Activated T-helper 17 cell treated with anti-CD3 and anti-CD28 coated beads, Interleukin-2, amount 50 U/mL, for 72 hours (primary cell): ENCODE measurements at places on chromosomes 5 and 9. TPM values are rescaled to one million over a fixed set of nuclear protein-coding genes. Genes with fewer than 3 reads are reported as not detected.

CNTNAP3 gene
- not detected for total RNA-seq

SLC36A1 gene
- 5.6 TPM for total RNA-seq

WDR31 gene
- total RNA-seq, result 1.6 TPM

LRRC70 gene
- 2.5 TPM for total RNA-seq

SHROOM1 gene
- 0.54 TPM for total RNA-seq

GRCh38 chr9:72394066-72394465 lies 29.1 kb upstream of the ZFAND5 start:
- no peak for ATAC-seq

GRCh38 chr9:135798263-135798585 lies 96.2 kb downstream of the KCNT1 start:
- no peak for ATAC-seq

DNA sequence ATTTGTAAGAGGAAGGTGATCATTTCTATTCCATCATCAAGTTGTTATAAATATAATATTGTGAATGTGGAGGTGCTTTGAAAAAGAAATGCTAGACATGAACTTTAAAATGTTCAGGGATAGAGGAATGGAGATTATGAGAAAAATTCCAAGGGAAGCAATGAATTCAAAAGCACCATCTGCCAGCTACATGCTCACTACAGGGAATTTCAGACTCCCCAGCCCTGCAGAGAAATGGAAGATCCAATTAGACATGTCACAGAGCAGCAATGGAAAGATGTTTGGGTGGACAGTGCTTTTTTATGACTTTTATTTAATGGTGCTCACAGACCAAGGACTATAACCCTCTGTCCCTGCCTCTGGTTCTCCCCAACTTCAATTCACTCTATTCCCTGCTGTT lies 209.7 kb downstream of the ESM1 start:
- no peak for ATAC-seq

DNA sequence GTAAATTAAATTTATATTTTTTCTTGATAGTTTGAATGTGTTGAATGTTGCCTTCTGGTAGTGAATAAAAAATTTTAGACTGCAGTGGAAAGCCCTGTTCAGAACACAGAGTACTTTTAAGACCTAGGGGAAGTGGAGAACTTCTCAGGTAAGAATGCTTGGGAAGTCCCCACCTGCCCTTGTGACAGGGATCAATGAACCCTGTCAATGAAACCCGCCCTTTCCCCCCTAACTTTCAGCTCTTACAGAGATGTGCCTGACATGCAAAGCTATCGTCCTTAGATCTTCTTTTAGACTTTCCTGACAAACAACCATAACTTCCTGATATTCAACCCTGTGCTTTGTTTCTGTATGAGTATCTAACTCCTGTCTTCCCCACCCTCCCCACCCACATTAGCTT lies 562.7 kb downstream of the TLE4 start:
- ATAC-seq, result no peak

GRCh38 chr5:14342306-14342705 lies 199.2 kb downstream of the TRIO start:
- peak; percentile 35 for ATAC-seq

GRCh38 chr5:144265643-144266247 lies 95.1 kb downstream of the KCTD16 start:
- ATAC-seq, result no peak

DNA sequence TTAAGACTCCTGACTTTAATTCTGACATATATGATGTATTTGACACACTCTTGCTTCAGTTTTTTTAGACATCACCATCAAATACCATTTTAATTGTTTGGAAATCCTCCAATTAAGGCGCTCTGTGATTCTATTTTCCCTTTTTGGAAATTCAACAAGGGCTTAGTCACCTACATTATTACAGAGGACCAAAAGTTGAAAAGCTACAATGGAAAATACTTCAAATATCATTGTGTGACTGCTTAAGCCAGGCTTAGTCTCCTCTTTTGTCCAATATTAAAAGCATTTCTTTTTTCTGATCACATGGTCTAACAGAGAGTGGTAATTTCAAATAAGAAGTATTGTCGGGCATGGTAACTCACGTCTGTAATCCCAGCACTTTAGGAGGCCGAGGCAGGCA lies 160.3 kb downstream of the CEMIP2 start:
- ATAC-seq, result no peak

DNA sequence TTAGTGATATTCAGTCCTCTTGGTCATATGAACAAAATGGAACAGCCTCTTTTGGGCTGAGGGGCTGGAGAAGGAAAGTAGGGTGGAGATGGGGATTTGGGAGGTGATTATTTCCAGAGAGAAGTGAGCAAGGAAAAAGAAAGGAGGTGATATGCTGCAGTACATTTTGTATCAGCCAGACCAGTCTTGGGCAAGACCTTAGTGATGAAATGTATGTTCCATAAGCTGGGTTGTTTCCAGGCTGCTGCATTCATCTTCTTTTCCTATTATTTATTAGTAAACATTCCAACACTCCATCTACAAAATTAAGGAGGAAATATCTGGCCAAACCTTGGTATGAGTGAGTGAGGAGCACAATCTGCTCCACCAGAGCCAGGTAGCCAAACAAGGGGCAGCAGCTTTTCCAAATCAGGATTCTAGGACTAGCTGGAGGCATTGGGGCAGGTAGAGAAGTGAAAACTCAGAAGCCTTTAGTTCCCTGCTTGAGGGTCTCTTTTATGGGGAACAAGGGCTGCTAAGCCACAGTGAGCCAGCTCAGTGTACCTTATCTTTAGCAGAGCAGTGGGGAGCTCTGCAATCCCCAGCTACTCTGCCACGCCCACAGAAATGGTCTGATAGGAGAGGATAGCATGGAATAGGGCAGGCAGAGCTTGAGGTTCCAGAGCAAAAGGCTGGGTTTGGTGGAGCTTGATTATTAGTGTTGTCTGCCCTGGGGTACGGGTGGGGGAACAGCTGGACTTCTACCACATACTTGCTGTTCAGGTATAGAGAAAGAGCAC lies 19.5 kb downstream of the RAD1 start:
- no peak for ATAC-seq

DNA sequence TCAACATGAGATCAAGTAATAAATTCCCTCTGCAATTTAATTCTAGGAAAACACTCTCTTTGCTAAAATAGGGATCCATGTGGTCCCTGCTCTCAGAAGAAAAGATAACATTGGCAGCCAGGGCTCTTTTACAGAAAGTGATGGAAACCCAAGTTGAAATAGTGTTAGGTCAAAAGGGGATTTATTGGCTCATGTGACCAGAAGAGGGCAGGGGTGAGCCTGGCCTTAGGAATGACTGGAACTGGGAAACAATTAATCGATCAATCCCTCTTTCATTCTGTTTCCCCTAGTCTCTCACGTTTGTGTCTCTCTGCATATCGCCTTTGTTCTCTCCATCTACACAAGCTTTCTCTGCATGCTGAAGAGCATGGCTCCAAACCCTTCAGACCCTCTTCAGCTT lies 58.3 kb upstream of the ALDH1B1 start:
- no peak for ATAC-seq

GRCh38 chr9:123027517-123027916 lies 6.0 kb upstream of the GPR21 start:
- no peak for ATAC-seq

DNA sequence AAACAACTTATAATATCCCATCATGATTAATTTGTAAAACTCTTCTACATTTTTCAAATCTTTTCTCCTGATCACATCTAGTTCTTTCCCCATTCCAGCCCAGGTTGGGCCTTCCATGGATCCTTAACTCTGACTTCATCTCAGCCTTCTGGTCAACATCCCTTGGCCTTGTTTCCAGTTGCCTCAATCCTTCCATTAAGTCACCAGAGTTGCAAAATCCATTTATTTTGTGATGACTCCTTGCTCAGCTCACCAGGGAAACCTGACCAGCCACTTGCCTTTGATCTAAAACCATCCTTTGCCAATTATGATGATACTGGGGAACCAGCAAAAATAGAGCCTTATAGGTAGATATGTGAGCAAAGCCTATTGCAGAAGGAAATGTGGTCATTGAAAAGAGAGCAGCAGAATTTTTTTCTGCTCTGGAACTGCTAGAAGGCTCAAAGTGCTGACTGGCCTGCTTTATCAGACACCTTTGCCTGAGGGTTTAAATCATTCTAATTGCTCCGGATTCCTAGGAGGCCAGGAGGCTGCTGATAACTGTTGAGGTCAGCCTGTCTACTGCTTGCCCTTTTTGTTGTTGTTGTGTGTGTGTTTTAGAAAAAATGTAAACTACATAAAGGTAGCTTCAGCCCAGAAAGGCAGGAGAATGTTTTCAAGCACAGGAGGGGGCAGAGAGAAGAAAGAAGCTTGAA lies 512.2 kb upstream of the GRIA1 start:
- ATAC-seq, result no peak

- ATAC-seq, result no peak
Observed at GRCh38 chr5:73284985-73285384, 112.0 kb downstream of the TMEM174 start.

DNA sequence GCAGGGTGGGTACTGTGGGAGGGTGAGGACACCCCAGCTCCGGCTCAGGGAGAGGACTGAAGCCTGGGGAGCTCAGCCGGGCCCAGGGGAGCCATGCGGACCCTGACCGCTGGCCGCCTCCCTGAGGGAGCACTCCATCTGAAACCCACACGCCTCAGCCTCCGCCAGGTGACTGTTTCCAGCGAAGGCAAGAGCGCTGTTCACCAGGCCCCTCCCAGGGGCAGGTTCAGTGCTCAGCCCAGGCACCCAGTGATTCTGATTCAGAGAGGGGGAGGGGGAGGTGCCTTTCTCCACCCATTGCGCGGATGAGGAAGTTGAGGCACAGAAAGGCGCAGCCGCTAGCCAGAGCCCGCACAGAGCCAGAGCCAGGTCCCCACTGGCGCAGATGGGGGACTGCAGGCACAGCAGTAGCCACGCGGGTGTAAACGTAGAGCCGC lies 27.0 kb downstream of the ADGRD2 start:
- no peak for ATAC-seq
